ENCODE measurements at places on chromosomes 5 and 9. TPM values are rescaled to one million over a fixed set of nuclear protein-coding genes. Genes with fewer than 3 reads are reported as not detected.

DNA sequence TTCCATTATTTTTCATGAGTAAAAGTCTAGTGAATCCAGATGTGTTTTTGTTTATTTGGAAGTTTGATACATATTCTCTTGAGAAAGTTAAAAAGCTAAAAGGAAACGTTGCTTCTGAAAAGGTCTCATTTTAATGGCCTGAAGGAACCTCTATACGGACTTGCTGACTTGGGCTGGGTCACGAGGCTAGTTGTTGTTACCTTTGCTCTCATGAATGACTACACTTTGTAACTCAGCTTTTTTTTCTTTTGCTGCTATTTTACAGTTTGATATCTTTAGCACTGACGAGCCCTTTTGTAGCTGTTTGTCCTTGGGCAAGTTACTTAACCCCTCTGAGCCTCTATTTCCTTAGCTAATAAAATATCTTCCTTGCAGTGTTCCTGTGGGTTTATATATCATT is 211.5 kb downstream of the PCSK5 start:
- no peak overlapping the region for H3K4me3 ChIP-seq
- no peak for DNase-seq
- H3K27me3 ChIP-seq, result peaks cover 3% of the 10 kb centered on the region
- peaks cover 6% of the 10 kb centered on the region for H3K36me3 ChIP-seq

The MED27 gene
- total RNA-seq, result 35.4 TPM

DNA sequence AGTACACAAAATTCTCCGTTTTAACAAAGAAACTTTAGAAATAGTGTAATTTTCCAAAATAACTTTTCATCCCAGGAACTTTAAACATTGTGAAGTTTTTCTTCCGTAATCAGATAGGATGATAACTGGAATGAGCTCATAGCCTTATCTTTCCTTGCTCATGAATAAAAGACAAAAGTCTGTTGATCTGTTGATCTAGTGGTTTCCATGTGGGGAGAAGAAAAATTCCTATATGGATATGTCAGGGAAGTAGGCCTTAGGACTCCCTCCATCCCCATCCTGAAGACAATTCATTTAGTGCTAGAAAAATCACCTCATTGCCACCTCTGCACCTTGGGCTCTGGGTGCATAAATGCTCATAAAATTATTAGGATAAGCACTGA is 266.6 kb downstream of the SMARCA2 start:
- H3K4me3 ChIP-seq, result no peak overlapping the region
- H3K27ac ChIP-seq, result no peak overlapping the region
- no peak for DNase-seq
- H3K4me1 ChIP-seq, result no peaks in the 10 kb centered on the region
- H3K27me3 ChIP-seq, result peaks cover 3% of the 10 kb centered on the region

- no peaks in the 10 kb centered on the region for H3K36me3 ChIP-seq
- H3K4me1 ChIP-seq, result no peaks in the 10 kb centered on the region
- DNase-seq, result peak; percentile 8
- H3K4me3 ChIP-seq, result no peak overlapping the region
- no peaks in the 10 kb centered on the region for H3K27me3 ChIP-seq
- H3K27ac ChIP-seq, result no peak overlapping the region
Observed at GRCh38 chr9:122332083-122332482, 38.7 kb upstream of the PTGS1 start.

All from natural killer cell treated with Interleukin-12 subunit alpha and Interleukin-12 subunit beta and Interleukin-15 and Interleukin-18, amount 100 ng/mL, for 72 hours (primary cell).